ENCODE measurements at places on chromosomes 5 and 9.

DNA sequence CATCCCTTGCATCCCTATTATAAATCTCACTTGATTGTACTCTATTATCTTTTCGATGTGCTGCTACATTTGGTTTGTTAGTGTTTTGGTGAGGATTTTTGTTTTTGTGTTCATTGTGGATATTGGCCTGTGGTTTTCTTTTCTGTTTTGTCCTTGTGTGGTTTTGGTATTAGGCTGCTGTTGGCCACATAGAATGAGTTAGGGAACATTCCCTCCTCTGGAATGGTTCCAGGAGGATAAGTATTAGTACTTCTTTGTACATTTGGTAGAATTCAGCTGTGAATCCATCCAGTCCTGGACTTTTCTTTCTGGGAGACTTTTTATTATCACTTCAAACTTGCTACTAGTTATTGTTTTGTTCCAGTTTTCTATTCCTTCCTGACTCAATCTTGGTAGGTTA, 287.2 kb downstream of the CWC27 start:
- no peak for DNase-seq

DNA sequence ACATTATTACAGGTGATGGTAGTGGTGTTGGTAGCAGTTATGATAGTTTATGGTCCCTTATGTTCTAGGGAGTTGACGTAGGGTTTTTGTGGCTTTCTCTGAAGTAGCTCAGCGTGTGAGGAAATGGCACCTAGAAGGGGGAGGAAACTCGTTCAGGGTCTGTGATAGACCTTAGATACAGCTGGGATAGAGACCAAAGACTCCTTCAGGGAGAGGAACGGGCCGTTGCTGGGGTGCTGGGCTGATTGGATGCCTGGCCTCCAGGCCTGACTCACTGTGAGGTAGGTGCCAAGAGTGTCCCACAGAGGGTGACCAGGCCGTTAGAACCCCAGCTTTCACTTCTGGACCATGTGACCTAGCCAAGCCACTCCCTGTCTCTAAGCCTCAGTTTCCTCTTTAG, 96.6 kb downstream of the DAB2IP start:
- no peak for DNase-seq

GRCh38 chr5:166505544-166505943, 1785.9 kb upstream of the WWC1 start:
- DNase-seq = no peak

- no peak for DNase-seq
Measured at GRCh38 chr9:3716415-3716814, 190.6 kb upstream of the RFX3 start.

DNA sequence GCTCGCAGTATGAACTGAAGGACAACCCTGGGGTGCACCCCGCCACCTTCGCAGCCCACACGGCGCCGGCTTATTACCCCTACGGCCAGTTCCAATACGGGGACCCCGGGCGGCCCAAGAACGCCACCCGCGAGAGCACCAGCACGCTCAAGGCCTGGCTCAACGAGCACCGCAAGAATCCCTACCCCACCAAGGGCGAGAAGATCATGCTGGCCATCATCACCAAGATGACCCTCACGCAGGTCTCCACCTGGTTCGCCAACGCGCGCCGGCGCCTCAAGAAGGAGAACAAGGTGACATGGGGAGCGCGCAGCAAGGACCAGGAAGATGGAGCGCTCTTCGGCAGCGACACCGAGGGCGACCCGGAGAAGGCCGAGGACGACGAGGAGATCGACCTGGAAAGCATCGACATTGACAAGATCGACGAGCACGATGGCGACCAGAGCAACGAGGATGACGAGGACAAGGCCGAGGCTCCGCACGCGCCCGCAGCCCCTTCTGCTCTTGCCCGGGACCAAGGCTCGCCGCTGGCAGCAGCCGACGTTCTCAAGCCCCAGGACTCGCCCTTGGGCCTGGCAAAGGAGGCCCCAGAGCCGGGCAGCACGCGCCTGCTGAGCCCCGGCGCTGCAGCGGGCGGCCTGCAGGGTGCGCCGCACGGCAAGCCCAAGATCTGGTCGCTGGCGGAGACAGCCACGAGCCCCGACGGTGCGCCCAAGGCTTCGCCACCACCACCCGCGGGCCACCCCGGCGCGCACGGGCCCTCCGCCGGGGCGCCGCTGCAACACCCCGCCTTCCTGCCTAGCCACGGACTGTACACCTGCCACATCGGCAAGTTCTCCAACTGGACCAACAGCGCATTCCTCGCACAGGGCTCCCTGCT, 3.8 kb downstream of the IRX1 start:
- DNase-seq = no peak

- no peak for DNase-seq
Measured at GRCh38 chr5:153153086-153153485, 337.4 kb upstream of the GRIA1 start.

DNA sequence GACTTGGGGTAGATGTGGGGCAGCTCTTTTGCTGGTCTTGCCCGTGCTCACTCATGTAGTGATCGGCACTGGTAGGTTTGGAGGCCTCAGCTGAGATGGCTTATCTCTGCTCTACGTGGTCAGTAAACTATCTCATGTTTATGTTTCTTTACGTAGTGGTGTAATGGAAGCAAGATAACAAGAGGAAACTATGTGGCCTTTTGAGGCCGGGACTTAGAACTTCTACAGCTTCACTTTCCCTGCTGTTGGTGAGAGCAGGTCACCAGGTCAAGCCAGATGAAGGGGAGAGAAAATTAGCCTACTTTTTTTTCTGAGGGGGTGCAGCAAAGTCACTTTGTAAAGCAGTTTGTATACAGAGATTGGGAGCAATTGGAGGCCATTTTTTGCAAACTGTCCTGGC, 8.5 kb downstream of the FOCAD start:
- DNase-seq = no peak

GRCh38 chr5:14297697-14298096, 154.6 kb downstream of the TRIO start:
- DNase-seq = no peak

- no peak for DNase-seq
Measured at GRCh38 chr5:69284203-69284602, 48.4 kb downstream of the CCDC125 start.

- no peak for DNase-seq
Measured at GRCh38 chr5:36631620-36632362, 25.4 kb downstream of the SLC1A3 start.

DNA sequence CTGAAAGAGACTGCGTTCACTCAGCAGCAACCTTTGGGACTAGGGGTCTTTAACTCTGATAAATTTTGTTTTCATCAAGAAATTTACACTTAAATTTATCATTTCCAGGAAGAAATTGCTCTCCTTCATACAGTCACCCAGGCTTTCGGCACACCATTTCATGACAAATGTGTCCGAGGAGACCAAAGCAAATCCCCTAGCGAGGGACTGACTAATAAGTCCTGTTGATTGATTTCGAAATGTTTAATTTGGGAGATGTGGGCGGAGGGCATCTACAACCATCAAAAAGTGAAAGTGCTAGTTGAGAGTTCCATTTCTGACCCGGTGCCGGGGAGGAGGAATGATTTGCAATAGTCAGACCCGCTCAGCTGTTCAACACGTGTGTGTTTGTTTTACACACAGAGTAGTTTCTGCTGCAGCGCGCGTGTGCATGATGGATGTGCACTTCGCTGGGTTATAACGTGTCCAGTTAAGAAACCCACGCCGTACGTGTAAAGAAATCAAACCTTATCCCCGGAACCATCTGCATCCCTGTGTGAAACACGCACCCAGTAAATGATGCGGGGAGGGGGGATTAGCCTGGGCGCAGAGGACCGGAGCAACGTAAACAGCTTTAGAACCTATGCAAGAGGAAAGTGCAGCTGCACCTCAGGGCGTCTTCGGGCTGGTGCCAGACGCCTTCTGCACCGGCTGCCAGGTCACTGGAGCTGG, 845 bp upstream of the NR4A3 start:
- peak; percentile 46 for DNase-seq

DNA sequence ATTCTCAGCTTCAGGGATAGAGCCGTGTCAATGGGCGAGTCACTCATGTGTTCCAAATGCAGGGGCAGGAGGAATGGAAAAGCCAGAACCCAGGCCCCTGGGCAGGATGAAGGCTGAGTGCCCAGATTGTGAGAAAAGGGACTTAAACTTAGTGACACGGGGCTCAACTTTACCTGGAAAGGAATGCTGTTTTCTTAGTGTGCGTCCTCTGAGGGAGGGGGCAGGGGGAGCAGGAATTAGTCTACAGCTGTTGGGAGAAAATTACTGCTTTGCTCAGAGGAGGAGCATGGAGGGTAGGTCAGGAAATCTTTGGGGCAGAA, 14.6 kb downstream of the HK3 start:
- no peak for DNase-seq

- DNase-seq = no peak
Measured at GRCh38 chr5:10123254-10123989, 126.3 kb downstream of the ATPSCKMT start.

DNA sequence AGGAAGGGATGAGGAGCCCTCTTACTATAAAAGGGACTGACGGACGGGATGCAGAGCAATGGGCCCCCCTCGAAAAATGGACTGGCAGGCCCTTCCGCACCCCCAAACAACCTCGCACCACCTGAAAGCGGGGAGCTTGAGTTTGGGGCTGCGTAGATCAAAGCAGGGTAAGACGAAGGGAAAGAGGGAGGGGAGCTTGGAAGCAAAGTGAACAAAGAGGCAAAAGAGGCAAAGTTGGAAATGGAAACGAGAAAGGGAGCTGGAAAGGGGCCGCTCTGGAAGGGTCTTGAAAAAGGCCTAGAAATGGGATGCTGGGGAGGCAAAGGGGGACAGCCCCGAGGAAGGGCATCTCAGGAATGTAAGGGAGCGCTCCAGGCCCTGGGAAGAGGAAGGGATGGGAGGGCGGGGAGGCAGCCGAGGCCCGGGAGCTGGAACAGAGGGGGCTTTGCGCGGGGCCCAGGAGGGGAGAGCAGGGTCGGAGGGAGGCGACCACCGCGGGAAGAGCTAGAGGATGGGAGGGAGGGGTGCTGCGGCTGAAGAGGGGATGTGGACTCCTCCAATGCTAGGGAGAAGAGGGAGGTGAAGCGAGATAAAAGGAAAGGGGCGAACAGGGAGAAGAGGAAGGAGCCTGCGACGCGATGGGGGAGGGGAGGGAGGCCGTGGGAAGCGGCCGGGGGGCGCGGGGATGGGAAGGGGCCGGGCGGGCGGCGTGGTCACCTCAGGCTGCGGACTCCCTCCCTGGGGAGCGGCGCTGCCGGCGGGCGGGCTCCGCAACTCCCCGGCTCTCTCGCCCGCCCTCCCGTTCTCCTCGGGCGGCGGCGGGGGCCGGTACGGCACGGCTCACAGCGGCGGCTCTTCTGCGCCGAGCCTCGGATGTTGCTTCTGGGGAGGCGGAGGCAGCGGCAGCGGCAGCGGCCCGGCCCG, 577 bp downstream of the RNF145 start:
- no peak for DNase-seq

DNA sequence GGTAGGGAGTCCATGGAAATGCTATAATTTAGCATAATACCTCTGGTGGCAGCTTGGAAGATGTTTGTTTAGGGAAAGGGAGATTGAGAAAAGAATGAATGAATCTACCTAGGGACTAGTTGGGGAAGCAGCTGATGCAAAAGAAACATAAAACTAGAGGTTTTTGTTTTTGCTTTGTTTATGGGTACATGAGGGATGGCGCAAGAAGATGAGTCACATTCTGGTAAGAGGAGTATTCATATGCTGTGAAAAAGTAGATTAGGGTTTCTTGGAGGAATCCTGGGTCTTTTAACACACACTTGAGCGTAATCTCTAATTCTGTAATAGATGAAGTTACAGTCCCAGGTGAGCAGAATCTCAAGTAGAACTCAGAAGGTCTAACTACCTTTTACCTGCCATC, 17.1 kb downstream of the C9orf43 start:
- DNase-seq = no peak

DNA sequence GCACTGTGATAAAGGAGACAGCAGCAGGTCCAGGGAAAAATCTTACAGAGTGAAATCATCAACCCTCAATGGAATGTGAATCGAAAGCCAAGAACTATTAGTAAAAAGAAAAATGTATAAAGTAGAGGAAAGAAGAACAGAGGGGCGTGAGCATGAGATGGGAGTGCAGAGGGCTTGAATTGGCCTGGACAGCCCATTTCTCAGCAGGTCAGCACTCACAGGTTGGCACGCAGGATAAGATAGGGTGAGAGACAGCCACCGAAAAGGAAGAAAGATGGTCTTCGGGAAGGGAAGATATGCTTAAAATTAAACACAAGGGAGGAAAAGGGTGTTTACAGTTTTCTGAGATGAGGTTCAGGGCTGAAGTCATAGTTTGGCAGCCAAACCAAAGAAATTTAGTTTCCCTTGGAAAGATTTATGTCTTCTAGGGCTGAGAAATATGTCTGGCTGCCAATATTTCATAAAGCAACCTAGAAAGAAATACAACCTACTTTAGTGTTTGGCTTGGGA, 524.7 kb downstream of the SPATA31D1 start:
- no peak for DNase-seq

- no peak for DNase-seq
Measured at GRCh38 chr5:130110328-130110727, 206.1 kb downstream of the CHSY3 start.

DNA sequence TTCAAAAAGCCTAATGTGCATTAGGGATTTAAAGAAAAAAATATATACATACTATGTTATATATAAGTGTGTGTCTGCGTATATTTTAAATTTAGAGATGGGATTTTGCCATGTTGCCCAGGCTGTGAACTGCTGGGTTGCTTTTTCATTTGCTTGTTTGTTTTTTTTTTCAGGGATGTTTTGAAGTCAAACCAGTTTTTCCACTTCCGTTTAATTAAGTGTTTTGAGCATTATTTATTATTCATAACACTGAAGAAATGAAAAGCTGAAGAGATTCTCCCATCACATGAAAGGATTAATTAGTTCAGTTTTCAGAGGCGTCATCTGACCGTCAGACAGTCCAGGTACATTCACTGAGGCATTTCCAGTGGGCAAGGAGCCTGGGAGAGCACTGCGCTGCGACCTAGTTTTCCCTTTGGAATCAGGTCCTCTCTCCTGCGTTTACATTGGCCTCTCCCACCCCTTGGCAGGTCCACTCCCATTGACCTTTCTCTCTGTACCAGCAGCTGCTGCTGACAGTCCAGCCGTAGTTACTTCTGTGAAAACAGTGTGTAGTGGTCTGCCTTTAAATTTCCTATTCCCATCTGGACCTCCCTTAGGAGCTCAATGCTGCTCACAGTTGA, 26.0 kb downstream of the ARRDC3 start:
- DNase-seq = no peak

GRCh38 chr9:127451608-127451857, 223 bp downstream of the LRSAM1 start:
- peak; percentile 38 for DNase-seq

- DNase-seq = no peak
Measured at GRCh38 chr5:134494780-134495179, 30.7 kb upstream of the JADE2 start.

- no peak for DNase-seq
Measured at GRCh38 chr5:172906436-172906835, 52.8 kb upstream of the RPL26L1 start.

DNA sequence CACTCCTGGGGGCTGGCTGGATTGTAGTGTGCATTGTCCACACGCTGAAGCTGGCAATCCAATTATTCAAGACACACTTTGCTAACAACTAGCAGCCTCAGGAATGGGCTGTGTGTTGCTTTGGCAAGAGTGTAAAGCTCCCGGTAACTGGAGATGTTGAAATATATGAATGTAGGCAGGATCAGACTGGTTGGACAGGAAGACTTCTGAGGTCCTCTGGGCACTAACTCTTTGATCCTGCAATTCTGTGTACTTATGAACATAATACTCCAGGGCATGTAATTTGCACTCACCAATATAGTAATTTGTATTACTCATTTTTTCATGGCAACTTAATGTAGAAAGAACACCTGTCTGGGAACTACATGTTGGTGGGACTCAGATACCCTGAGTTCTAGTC, 106.7 kb upstream of the SLC28A3 start:
- DNase-seq = no peak
